Panc1 (cell line): ENCODE measurements at places on chromosomes 5 and 9. TPM values are rescaled to one million over a fixed set of nuclear protein-coding genes. Genes with fewer than 3 reads are reported as not detected.

DNA sequence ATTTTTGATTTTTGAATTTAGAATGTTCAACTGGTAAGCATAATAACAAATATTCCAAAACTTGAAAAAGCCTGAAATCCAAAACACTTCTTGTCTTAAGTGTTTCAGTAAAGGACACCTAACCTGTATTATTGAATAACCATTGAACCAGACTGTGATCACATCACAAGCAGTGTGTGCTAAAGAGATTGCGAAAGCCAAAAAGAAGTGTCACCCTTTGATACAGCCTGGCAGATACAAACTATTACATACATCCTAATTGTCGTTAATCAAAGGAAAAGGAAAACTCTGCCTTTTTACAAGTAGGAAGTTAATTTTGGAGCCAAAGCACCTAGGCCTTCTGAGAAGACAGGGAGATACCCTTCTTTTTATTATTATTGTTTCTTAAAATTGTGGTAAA, 8.4 kb upstream of the FAM120AOS start:
- DNase-seq = no peak

DNA sequence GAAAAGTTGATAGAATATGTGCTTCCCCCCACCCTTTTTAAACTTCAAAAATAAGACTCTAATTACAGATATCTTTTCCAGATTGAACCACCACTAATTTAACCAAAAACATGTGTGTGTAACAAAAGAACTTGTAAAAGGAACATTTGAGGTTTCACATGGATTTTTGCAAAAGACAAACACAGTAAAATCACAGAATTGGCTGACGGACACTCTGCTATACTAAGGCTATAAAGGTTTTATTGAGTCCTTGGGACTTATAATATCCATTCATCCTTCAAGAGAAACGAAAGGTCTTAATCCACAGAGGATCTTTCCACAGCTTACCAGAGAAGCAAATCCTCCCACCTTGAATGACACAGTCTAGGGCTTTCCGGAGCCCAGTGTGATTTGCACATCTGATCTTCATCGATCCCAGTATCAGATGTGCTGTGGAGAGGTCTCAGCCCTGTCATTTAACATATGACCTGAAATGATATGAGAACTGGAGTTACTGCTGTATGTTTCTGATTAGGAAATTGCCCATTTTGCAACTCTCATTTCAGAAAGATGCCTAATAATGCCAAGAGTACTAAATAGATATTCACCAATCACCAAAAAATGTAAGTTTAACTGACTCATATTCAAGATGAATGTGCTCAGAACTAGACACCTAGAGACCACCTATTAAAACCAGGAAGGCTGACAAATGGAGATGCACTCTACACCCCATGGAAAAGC, 256.5 kb upstream of the FBXL7 start:
- DNase-seq = no peak

Gene PCDHB7
- total RNA-seq = 1.3 TPM

- no peak for DNase-seq
Observed at GRCh38 chr5:153236319-153236718, 254.2 kb upstream of the GRIA1 start.

GRCh38 chr5:1121044-1121443, 9.2 kb upstream of the SLC12A7 start:
- no peak for DNase-seq

Gene NRG2
- 20.2 TPM for total RNA-seq

GRCh38 chr9:20490246-20490834, 132.0 kb downstream of the MLLT3 start:
- DNase-seq = no peak

Gene UTP15
- 38.8 TPM for total RNA-seq

DNA sequence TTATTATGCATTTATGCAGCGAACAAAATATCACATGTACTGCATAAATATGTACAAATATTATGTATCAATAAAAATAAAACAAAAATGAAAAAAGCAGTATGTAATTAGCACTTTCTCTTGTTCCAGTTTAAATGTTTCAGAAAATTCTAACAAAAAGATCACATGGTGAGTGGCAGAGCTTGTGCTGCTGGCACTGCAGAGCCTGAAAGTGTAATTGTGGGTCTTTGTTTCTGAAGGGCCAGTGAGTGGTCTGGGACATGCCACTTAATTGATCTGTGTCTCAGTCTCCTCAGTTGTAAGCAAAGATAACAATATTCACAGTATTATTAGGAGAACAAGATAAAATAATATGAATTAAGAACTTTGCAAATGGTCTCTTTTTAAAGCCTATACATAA, 39.5 kb upstream of the RAI14 start:
- no peak for DNase-seq

DNA sequence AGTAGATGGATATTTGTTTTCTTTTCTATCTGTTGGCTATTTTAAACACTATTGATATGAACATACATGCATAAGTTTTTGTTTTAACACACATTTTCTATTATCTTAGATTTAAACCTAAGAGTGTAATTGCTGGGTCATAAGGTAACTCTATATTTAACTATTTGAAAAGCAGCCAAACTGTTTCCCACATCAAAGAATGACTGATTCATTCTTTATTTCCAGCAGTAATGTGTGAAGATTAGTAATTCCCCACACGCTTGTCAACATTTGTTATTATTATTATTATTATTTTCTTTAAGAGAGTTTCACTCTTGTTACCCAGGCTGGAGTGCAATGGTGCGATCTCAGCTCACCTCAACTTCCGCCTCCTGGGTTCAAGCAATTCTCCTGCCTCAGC, 1495.8 kb downstream of the EFNA5 start:
- DNase-seq = no peak

DNA sequence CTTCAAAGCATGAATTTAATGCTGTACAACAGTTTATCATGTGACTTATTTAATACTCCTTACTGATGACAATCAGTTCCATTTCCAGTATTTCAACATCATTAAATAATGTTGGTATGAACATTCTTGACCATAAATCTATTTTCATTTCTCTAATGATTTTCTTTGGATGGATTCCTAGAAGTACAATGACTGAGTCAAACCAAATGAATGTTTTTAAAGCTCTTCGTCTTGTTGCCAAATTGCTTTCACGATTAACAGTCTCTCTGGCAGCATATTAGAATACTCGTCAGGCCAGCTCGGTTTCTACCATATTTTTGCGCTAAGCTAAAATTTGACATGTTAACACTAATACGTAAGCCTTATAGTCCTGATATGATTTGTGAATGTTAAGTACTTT, 197.0 kb downstream of the TRPM3 start:
- no peak for DNase-seq

DNA sequence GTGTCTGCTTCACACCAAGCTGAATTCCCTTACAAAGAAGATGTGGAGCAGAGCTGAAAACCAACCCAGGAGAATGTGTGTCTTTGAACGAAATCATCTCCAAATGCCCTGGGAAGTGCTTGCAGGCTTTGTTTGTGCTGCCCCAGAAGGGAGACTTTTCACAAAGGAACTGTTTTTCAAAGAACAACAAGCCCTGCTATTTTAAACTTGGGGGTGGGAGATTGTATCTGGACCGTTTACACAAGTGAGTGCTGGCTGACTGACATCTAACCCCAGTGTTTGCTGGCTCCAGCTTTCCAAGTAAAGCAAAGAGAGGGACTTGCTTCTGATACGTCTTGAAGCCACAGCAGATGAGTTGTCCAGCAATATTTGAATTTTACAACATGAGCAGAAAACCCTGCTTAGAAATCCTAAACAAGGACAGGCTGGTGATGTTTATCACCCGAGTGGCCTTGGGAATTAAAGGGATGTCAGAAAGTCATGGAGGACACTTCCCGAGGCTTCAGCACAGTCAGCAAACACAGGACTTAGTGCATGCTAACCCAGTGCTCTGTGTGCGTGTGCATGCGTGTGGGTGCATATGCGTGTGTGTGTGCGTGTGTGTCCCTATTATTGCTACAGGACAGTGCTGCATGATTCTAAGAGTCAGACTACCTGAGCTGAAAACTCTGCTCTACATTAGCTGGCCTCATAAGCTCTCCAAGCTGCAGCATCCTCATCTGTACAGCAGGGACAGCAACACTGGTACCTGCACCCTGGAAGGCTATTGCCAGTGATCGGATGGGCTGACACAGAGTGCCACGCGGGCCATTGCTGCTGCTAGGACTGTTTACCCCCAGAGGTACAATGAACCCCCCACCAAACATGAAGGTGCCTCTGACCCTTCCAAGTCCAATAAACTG, 1.4 kb downstream of the ADAMTS12 start:
- DNase-seq = no peak

DNA sequence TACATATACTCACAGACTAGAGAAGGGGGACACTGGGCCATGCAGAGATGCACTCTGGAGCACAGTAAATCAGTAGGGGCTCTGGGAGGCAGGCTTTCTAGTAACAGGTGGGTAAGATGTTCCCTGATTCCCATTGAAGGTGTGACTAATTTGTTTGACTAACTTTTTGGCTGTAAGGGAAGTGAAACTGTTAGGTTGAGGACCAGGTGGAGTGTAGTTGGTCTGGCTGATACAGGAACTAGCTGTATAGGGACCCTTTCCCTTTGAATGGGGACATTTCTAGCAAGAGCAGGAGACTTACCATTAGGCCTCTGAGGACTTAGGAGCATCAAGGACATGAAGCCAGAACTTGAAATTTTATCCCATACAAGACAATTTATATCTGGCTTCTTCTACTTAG, 989.6 kb upstream of the COX7C start:
- DNase-seq = no peak

Gene ORM2
- total RNA-seq = 0.77 TPM

GRCh38 chr9:133115604-133116345, 5.3 kb downstream of the RALGDS start:
- no peak for DNase-seq

DNA sequence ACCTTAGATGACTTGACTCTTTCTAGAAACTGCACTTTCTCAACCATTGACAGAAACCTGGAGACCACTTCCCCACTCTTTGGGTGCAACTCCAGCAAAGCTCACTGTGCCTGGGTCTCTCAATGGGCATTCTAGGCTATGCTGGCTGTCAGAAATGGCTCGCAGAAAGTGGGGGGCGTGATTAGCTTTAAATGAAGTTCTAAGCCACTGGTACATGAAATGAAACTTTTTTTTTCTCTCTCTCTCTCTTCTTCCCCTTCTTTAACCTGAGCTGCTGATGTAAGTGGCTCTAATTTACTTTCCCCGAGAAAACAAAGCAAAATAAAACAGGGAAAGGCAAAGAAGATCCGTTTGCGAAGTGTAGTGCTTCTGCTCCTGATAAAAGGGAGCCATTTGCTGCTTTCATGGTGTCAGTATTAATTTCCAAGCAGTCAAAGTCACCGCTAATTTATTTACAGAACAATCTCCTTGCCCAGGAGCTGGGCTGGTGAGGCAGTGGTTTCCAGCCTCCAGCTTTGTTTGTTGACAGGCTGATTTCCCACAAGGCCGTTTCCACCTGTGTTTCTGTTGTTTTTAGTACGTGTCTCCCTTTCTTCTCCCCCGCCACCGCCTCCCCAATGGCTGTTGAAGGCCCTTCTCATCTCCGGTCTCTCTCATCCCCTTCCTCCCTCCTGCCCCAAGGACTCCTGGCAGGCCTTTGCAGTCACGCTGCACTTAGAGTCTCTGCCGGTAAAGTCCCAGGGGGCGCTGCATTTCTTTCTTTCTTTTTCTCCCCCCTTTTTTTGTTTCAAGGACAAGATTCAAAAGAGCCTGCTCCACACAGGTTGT, 422.9 kb downstream of the EBF1 start:
- no peak for DNase-seq

- no peak for DNase-seq
Observed at GRCh38 chr5:67997892-67998457, 217.6 kb upstream of the PIK3R1 start.

GRCh38 chr5:104052558-104053352, 490.2 kb upstream of the NUDT12 start:
- DNase-seq = no peak

- no peak for DNase-seq
Observed at GRCh38 chr5:113047733-113048652, 71.4 kb downstream of the DCP2 start.

- DNase-seq = no peak
Observed at GRCh38 chr5:6950860-6951259, 237.6 kb downstream of the TENT4A start.

- peak; percentile 53 for DNase-seq
Observed at GRCh38 chr9:121399883-121400607, 30.0 kb upstream of the STOM start.

Gene FGFR4
- 7.5 TPM for total RNA-seq

GRCh38 chr9:35338561-35339274, 151.2 kb upstream of the RUSC2 start:
- no peak for DNase-seq

- no peak for DNase-seq
Observed at GRCh38 chr9:130356877-130357584, 87.7 kb upstream of the ASS1 start.

Gene PCDHB6
- total RNA-seq = 1.9 TPM

GRCh38 chr5:180600554-180601041, 9.3 kb upstream of the SCGB3A1 start:
- no peak for DNase-seq

Gene KCNV2
- total RNA-seq = not detected

DNA sequence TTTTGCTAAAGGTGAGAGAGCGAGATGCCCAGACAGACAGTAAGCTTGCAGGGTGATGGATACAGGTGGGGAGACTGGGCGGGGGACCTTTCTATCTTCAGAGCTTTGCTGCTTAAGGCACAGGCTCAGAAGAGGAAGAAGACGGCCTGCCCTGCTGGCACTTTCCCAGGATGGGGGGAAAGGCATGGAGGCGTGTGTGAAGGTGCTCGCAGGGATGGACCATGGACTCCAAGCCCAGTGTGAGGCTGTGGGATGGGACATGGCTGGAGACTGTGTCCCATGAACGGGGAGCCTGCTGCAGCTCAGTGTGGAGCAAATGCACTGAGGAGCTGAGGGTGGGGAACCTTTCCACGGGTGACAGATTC, 243.2 kb upstream of the IRX4 start:
- DNase-seq = no peak

Gene DAB2IP
- 18.4 TPM for total RNA-seq

- DNase-seq = no peak
Observed at GRCh38 chr5:34895641-34896419, 19.5 kb downstream of the RAD1 start.

DNA sequence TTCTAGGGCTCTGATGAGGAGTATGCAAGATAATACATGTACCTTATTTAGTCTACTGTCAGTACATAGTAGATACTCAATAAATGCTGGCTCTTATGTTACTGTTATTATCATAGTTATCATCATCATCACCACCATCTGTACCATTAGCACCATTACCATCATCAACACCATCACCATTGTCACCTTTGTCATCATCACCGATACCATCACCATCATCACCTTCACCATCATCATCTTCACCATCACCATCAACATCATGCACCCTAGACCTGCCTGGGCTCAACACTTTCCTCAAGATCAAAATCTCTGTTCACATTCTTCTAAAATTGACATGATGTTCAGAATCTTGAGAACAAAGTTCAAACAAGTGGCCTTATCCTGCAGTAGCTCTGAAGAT, 126.2 kb upstream of the PANK3 start:
- DNase-seq = no peak

Gene LECT2
- not detected for total RNA-seq

- DNase-seq = no peak
Observed at GRCh38 chr5:134846641-134846960, 833 bp downstream of the C5orf24 start.

DNA sequence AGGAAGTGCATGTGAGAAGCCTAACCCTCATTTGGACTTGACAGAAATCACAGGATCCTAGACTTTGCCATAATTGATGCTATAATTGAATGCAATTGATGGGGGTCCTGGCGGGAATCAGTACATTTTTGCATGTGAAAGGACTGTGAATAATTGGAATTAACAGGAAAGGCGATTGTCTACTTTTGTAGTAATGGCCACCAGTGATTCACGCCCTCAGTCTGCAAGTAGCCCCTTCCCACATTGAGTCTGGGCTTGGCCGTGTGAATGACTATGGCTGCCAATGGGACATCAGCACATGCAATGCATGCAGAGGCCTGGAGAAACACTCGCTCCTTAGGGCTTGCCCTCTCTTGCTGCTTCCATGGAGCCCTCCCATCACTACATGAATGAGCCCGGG, 107.8 kb upstream of the OSMR start:
- no peak for DNase-seq
